AG04450 (cell line): ENCODE measurements at places on chromosomes 11 and 22.

DNA sequence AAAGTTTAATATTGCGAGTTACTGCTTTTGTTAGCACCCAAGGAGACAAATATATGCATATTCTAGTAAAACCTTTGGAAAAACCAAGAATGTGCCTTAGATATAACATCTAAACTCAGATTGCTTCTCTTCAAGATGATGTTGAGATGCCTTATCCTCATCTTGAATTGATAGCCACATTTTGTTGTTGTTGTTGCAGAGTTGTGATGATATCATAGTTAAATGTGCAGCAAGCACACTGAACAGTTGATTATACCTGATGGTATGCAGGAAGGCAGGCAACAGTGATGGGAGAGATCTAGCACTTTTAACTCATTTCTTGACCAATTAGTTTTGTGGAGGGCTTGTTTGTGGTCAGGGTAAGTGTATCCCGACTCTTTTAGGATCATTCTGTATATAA, 48.0 kb downstream of the KDM2A start:
- no peak for DNase-seq

DNA sequence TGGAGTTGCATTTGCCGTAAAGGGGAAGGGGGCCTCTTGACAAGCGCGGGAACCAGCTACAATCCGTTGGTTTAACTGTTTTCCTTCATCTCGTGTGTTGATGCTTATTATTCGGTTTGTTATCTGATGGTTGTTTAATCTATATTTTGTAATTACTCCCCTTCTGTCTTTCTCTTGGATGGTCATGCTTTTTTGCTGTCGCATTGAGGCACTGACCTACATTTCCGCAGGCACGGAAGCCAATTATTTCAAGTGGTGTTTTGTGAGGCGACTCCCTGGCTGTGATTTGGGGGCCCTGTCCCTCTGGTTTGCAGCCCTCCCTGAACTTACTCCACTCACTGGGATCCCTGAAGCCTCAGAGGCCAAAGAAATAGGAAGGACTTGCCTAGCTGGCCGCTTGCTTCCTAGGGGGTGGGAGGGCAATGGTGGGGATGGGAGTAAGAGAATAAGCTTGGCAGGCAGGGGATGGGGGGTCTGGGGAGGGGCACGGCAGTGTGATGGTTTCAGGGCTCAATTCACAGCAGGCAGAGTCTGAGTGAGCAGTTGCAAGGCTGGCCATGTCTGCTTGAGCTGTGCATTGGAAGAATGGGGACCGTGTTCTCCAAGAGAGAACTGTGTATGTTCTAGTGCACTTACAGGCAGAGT, 165.8 kb upstream of the B3GAT1 start:
- no peak for DNase-seq

DNA sequence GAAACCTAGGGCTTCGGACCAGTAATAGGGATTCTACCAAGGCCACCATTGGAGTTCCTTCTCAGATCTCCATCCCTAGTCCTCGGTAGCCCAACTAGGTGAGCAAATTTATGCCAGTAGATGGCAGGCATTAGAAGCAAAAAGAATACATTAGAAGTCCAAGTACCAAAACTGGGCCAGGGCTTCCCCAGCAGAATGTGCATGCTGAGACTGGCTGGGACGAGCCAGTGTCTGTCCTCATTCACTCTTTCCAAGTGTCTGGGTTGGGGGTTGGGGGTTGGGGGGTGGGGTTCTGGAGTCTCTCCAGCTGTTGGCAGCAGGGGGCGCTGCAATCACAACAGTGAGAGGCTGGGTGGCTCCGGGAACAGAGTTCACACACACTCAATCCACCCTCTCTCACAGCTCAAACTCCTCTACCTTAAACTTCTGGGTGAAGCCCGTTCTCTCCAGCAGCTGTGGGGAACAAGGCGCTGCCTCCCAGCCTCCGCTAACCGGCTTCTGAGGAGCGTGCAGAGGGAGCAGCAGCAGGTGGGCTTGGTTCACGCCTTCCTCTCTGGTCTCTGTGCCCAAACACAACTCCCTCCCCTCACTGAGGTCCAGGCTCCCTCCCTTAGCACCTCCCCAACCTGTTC, 57.5 kb downstream of the BTG4 start:
- peak; percentile 38 for DNase-seq

DNA sequence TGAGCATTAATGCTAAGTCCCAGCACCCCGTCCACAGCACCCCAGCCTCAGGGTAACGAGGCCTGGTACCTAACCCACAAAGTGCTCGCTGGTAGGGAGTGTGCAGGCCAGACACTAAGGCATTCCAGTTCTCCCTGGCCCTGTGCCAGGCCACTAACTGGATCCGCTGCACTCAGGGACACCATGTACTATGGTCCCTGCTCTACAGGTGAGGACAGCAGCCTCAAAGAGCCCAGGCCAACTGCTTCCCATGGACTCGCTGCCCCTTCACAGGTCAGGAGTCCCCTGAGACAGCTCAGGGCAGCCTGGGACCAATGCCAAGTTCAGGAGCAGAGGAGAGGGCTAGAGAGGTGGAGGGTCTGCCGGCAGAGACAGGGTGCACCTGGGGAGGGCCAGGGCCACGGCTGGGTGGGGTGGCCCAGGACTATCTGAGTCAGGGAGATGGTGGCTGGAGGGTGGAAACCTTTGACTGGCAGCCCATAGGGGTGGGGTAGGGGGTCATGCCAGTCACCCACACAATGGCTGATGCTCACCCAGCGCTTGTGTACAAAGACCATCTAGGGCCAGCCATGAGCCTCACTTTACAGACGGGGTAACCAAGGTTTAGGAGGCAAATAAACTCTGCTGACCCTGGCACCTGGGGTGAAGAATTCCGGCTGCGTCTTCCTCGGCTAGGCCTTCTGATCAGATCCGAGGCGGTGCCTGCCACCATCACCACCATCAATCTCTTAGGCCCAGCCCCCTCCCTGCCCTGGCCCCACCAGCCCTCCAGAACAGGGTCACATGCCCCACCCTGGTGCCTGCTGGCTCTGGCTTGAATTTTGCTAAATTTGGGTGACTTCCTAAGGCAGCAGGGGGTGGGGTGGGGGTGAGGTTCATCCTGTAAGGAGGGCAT, 5.6 kb downstream of the OSBPL5 start:
- DNase-seq: no peak

DNA sequence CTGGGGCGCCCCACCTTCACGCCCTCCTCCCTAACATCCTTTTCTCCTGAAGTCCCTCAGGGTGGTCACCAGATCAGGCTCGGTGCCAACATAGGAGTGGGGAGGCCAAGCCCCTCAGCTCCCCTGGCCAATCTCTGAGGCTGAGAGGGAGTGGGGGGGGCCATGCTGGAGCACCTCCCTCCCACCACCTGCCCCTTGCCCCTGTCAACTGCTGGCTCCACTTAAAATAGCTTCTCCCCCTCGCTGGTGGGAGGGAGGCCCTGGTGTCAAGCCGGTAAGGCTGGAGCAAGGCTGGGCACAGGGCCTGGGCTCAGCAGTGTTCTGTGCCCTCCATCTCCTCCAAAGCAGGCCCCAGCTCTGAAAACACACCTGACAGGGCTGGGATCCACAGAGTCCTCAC, 4.9 kb downstream of the PLXNB2 start:
- no peak for DNase-seq

- DNase-seq: no peak
Observed at GRCh38 chr11:23586173-23586572, 725.9 kb upstream of the CCDC179 start.

GRCh38 chr22:21816787-21817496, 50.5 kb downstream of the MAPK1 start:
- peak; percentile 67 for DNase-seq

GRCh38 chr22:30870451-30871345, 97.9 kb downstream of the MORC2 start:
- DNase-seq: no peak

- DNase-seq: no peak
Observed at GRCh38 chr22:45426387-45426786, 12.9 kb downstream of the RIBC2 start.

- no peak for DNase-seq
Observed at GRCh38 chr11:2748061-2748813, 48.4 kb upstream of the KCNQ1OT1 start.
